ENCODE measurements at places on chromosomes 2 and 18.

- DNase-seq: no peak
These were observed 36.2 kb downstream of the LRRFIP1 start for GRCh38 chr2:237663517-237664110.

DNA sequence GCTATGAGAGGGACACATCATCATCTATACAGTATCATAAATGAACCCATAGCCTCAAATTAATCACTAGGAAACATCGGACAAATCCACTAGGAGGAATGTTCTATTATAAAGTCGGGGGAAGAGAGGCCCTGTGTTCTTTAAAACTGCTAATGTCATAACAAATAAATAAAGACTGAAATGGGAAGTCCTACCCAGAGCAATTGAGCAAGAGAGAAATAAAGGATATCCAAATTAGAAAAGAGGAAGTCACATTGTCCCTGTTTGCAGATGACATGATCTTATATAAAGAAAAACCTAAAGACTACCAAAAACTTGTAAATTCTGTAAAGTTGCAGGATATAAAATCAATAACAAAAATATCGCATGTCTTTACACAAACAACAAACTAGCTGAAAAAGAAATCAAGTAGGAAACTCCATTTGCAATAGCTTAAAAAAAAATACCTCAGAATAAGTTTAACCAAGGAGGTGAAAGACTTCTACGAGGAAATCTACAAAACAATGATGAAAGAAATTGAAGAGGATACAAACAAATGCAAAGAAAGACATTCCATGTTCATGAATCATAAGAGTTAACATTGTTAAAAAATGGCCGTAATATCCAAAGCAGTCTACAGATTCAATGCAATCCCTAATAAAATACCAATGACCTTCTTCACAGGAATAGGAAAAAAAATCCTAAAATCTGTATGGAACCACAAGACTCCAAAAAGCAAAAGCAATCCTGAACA lies 30.6 kb downstream of the RTN4 start:
- DNase-seq: no peak

- DNase-seq: no peak
These were observed 18.4 kb upstream of the PRLH start for GRCh38 chr2:237547841-237548416.

GRCh38 chr2:120820263-120820952 lies 84.7 kb downstream of the GLI2 start:
- DNase-seq: peak; percentile 80

GRCh38 chr2:2503864-2504418 lies 172.9 kb upstream of the MYT1L start:
- DNase-seq: no peak

DNA sequence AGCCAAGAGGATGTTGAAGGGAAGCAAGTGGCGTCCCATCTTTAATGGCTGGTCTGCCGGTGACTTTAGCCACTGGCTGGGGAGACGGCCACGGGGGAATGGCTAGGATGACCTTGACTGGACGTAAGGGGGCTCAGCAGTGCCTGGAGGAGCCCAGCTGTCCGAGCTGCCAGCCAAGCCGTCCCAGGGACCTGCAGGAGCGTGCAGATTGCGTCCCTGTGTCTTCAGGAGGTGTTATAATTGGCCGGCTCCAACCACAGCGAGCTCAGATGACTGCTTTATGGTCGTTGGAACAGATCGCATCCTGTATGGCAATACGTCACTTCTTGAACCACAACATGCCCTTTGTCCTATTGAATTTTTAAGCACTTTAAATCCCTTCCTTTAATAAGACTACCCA lies 204.6 kb downstream of the EIPR1 start:
- DNase-seq: no peak

DNA sequence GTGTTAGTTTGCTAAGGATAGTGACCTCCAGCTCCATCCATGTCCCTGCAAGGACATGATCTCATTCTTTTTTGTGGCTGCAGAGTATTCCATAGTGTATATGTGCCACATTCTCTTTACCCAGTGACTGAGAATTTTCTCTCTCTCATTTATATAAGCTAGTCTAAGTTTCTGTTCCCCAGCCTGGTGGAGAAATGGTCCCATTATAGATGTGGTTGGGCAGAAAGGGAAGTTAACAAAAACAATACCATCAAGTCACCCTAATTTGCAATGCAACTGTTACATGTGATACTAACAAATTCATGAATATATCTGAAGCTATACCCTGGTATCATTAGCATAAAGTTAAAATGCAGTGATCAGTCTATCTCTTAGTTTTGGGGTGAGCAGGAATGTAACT lies 54.0 kb downstream of the DNER start:
- no peak for DNase-seq

DNA sequence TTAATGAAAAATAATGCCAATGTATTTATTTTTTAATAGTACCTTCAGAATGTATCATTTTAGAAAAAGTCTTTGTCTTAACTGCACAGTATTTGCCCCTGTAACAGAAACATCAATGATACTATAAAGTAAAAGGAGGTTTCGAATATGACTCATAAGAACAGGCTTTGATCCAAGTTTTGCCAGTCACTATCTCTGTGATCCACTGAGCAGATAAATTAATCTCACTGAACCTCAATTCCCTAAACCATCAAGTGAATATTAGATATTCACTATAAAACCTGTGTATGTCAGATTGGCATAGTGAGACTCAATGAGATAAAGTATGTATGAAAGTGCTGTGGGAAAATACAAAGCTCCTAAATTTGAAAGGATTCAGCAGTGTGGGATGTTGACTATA lies 292.1 kb downstream of the EXOC6B start:
- DNase-seq: no peak

GRCh38 chr2:64179582-64180321 lies 35.5 kb upstream of the PELI1 start:
- DNase-seq: no peak

DNA sequence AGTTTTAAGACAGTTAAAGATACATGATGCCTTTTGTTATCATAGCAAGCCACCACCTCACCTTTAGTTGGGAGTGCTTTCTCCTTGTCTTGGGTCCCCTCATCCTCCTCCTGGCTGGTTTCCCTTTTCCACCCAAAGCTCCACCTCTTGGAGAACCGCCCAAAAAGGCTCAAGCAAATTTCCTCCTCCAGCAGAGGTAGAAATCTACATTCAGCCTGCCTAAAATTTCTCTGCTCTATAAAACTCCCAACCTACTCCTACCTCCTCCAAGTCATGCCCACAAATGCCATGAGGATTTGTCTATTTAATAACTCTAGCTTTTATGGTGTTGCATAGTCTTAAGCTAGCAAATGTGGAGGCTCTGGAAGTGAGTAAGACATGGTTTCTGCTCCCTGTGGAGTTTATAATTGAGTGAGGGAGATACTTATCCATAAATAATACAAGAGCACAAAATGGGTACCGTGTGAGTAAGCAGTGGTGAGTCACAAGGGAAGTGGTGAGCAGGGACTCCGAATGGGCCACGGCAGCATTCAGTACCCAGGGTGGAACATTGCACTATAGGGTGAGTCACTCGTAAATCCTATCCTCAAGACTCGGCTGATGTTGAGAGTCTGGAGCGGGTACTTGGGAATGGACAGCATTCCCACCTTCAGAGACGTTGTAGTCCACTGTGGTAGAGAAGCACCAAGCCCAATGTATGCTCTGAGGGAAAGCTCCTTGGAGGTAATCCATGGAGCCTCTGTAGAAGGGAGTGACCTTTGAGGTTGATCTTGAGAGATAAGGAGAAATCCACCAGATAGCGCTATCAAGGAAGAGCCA lies 146.3 kb downstream of the RTN4 start:
- no peak for DNase-seq

GRCh38 chr2:71008342-71008741 lies 13.7 kb upstream of the TEX261 start:
- no peak for DNase-seq

- DNase-seq: no peak
These were observed 19.0 kb downstream of the DYNC1I2 start for GRCh38 chr2:171706152-171706803.

- no peak for DNase-seq
These were observed 52.9 kb upstream of the APCDD1 start for GRCh38 chr18:10401521-10401920.

- DNase-seq: no peak
These were observed 116.6 kb upstream of the CNTNAP5 start for GRCh38 chr2:123908522-123908921.

GRCh38 chr2:52974127-52974526 lies 793.5 kb upstream of the CHAC2 start:
- DNase-seq: no peak

DNA sequence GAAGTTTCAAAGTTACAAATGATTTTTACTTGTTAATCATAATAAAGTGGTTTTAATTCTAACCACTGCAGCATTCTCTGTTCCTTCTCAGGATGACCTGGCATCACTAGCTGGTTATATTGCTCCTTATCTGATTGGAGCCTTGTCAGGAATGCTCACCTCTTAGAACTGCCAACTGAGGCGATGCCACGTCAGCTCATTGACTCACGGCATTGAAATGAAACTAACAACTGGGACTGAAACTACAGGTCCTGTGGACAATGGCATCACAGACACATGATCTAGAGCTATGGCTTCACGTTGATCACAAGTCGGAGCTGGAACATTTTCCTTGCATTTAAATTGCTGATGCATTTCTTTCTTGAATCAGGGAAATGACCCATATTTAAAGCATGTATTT lies 54.9 kb upstream of the MAP2 start:
- no peak for DNase-seq

- DNase-seq: no peak
These were observed 72.5 kb upstream of the APCDD1 start for GRCh38 chr18:10381951-10382350.

GRCh38 chr2:74327199-74327598 lies 16.0 kb downstream of the SLC4A5 start:
- DNase-seq: peak; percentile 53

DNA sequence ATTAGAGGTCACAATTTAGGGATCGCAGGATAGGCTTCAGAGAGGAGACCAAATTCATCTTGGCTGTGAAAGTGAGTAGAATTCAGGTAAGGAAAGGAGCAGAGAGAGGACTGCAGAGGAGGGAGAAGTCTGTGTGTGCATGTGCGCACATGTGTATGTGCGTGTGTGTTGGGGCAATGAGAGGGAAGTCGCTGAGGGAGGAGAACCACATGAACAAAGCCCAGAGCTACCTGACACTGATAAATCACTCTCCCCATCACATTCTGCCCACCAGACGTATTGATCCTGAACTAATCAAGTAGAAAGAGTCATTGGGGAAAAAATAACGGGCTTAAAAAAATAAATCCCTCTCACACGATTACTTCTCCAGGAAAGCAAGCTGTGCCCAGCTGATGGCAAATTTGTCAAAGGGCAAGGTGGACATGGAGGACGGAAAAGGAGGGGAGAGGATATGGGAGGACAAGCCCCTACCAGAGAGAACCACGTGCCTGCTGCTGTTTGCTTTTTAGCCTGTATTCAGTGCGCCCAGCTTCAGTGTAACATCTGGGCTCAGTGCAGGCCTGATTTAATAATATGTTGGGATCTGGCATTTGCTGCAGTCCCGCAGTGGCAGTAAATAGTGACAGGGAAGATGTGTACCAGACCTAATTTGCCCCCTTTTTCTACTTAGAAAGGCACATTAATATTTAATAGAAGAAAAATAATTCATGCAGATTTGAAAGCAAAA lies 307.5 kb downstream of the C1D start:
- DNase-seq: no peak

DNA sequence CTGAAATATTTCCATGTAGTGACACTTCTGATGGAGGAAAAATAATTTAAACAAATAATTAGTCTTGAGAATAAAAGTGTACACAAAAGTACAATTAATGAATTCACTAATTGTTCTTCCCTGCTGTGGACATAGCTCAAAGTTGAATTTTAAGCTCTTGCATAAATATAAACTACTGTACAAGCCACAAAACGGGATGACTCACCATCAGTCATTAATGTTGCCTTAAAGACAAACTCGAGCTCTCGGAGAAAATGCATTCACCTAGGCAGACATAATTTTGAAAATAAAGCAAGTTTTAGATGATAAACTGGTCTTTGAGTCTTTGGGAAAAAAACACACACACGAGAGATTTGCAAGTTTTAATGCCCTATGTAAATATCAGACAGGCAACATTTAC lies 436.4 kb downstream of the ZNF521 start:
- DNase-seq: no peak

DNA sequence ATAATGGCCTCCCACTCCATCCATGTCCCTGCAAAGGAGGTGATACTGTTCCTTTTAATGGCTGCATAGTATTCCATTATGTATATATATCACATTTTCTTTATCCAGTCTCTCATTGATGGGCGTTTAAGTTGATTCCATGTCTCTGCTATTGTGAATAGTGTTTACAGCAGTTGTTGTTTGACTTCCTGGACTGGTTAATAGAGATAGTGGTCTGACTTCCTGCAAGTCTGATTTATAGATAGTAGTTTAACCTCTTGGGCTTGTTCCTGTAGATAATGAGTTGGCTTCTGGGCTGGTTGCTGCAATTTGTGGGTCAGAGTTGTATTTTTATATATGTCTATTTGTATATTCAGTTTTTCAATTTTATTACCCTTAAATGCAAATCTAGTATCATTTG lies 145.4 kb downstream of the ARL6IP6 start:
- no peak for DNase-seq

- no peak for DNase-seq
These were observed 78.8 kb upstream of the THOC1 start for GRCh38 chr18:346600-346999.

DNA sequence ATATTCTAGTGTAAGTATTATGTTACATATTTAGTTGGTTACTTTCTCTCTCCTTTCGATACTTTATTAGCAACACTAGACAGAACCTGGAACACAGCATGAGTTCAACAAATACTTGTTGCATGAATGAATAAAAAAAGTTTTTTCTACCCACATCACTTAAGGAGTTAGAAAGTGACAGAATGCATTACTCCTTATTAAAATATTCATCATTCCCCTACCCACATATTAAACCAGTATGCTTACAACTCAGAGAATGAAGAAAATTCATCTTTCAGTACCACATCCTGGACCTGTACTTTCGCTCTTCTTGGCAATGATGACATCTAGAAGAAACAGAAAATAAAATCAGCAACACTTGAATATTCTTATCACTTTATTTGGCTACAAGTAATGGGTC lies 6.0 kb downstream of the SRBD1 start:
- DNase-seq: no peak

DNA sequence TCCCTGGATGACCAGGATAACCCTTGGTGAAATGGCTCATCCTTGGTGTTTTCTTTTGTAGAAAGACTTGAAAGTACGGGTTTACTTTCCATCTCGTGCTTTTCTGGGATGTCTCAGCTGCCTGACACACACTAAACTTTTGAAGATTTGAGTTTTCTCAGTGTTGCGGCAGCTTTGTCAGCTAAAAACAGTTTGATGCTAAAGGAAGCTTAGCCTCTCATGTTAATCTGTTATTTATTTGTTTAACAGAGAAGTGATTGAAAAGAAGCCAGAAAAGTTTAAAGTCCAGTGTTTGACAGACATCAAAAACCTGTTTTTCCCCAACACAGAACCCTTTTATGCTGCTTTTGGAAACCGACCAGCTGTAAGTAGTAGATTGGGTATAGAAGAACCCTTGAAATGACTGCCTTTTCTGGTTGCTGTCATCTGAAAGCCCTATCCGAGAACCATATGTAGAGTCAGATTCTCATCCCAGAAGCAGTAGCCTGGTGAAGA lies 72.8 kb downstream of the LPIN1 start:
- DNase-seq: no peak
